Stomach (tissue), 19 donors: ENCODE measurements at places on chromosomes 13 and 19. TPM values are rescaled to one million over a fixed set of nuclear protein-coding genes. Genes with fewer than 3 reads are reported as not detected.

DNA sequence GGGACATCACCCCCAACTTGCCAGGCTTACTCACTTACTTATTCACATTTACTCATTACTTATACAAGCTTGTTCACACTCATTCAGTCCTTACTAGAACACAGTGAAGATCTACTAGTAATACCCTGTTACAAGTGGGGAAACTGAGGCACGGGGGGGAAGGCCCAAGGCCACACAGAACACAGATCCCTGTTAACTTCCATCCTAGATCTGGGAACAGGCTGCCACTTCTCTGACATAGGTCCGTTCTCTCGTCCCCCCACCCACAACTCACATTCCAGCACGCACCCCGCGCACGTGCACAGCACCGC, 1.5 kb upstream of the NRTN start:
- DNase-seq = no peak

GRCh38 chr19:30625947-30626625, 253.9 kb downstream of the ZNF536 start:
- no peak for DNase-seq

Gene STXBP2
- total RNA-seq = 105 TPM

Gene CYP2F1
- not detected for total RNA-seq

- DNase-seq = no peak
These were observed 17.4 kb upstream of the SIGLEC6 start for GRCh38 chr19:51548891-51549305.

Gene PSG5
- not detected for total RNA-seq

- no peak for DNase-seq
These were observed 39.0 kb downstream of the RCBTB2 start for GRCh38 chr13:48493851-48494250.

DNA sequence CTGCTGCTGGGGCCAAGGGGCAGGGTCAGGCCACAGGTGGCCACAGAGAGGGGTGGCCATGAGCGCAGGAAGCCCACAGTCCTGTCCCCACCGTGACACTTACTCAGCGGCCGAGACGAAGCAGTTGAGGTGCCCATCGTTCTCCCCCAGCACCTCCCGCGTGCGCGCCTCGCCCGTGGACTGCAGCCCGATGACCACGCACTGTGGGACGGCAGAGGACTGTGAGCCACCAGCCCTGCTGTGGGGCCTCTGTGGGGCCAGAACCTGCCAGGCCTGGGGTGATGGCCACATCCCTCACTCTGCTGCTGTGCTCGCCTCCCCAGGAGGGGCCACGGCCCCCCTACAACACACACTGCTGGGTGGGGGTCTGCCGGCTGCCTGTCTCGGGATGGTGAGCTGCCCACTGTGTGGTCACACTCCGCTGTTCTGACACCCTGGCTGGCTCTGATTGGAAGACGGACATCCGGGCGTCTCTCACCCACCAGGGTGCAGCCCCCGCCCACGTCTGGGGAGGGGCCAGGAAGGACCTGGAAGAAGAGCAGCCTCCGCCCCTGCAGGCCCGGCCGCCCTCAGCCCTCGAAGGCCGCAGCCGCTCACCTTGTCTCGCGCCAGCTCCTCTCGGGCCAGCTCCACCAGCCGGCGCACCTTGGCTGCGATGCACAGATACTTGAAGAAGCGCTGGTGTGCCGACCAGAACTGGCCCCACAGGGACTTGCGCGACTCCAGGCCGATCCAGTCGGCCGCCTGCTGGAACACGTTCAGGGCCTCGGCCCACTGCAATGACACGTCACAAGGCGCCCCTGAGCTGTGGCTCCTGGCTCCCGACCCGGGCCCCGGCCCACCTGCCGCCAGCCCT, 13.2 kb downstream of the GPX4 start:
- DNase-seq = no peak

- no peak for DNase-seq
These were observed 78.4 kb downstream of the DPF1 start for GRCh38 chr19:38145623-38146022.

DNA sequence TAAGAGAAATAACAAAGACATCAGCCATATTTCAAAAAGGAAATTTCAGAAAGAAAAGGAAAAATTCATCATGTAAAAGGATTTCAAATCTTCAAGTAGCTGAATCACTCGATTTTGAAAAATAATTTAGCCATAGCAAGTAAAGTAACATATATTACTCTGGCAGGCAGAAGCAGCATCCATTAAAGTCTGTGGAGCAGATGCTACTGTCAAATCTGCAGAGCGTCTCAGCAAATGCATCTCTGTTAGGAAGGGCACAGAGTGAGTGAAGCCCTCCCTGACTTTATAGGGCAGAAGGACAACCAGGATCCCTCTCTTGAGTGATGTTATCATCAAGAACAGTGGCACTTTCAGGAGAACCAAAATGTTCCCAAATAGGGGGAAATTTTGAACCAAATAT, 445.5 kb downstream of the EFNB2 start:
- DNase-seq = no peak

Gene TEX26
- total RNA-seq = not detected

Gene TEX101
- total RNA-seq = not detected

- DNase-seq = no peak
These were observed 4.0 kb upstream of the ZNF628 start for GRCh38 chr19:55472463-55472862.

Gene FCHO1
- total RNA-seq = 9.3 TPM

Gene B3GNT3
- 60.4 TPM for total RNA-seq

- DNase-seq = no peak
These were observed 6.5 kb upstream of the ZNF528 start for GRCh38 chr19:52391135-52391534.

GRCh38 chr13:112790735-112791641, 101.2 kb downstream of the ATP11A start:
- DNase-seq = no peak

DNA sequence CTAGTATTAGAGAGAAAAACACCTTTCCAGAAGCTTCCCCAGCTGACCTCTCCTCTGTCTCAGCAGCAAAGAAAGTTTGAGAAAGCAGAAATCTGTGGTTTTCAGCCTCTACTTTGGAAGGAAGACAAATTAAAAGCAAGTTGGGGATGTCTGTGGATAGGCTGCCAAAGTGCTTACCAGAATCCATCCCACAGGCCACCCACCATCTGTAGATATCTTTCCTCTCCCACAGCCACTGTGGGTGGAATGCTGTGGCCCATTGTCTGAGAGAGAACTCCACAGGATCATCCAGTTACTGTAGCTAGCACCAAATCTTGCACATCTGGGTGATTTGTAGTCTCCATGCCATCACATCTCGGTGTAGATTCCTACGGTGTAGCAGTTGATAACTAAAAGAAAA, 133.5 kb downstream of the DNAJC15 start:
- DNase-seq = no peak

- peak; percentile 32 for DNase-seq
These were observed 4.0 kb upstream of the MCF2L start for GRCh38 chr13:112964971-112965492.

DNA sequence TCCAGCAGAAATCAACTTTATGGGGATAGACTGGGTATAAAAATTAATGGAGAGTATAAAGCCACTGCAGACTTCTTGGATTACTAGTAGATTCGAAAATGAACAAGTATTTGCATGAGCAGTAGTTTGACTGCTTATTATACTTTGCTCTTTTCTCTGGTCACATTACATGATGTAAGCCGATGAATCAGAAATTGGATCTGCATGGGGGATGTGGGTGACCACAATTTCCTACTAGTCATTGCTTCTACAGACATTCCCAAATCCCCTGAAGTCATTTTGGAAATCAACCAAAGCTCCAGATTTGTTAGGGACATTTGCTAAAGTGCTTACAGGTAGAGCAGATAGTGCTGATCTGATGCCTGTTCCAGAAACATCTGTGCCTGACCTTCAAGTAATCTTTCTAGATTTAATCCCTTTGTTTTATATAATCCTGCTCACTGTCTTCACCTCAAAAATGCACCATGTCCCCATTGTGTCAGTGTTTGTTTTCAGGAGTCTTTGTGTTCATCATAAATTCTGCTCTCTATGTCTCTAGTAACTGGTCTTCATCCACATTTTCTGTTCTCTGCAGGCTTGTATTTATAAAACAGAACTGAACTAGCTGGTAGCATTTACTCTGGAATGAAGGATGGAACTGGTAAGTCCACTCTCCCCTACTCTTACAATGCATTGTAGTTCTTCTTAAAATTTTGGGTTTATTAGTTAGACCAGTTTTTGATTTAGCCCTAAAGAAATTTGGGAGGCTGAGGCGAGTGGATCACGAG, 201.5 kb upstream of the CSNK1A1L start:
- no peak for DNase-seq

DNA sequence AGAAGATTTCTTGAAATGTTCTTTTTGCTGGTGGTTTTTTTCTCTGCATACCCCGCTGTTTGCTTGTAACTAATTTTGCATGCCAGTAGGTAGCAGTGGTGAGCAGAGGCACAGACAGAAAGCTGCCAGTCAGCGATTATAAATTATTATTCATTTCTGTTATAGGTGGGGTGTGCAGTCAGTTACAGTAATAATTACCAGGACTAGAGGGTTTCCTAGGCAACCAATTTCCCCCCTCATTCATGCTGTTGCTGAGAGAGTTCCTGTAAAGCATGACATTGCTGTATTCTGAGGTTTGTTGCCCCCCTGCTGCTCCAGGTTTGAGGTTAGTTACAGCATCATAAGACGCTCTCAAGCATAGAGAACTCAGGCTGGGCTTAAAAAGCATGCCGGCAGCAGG, 104.5 kb downstream of the URI1 start:
- peak; percentile 29 for DNase-seq

Gene RNF113B
- not detected for total RNA-seq

- DNase-seq = no peak
These were observed 94.2 kb downstream of the WDFY2 start for GRCh38 chr13:51678420-51678819.

Gene PLK5
- not detected for total RNA-seq

DNA sequence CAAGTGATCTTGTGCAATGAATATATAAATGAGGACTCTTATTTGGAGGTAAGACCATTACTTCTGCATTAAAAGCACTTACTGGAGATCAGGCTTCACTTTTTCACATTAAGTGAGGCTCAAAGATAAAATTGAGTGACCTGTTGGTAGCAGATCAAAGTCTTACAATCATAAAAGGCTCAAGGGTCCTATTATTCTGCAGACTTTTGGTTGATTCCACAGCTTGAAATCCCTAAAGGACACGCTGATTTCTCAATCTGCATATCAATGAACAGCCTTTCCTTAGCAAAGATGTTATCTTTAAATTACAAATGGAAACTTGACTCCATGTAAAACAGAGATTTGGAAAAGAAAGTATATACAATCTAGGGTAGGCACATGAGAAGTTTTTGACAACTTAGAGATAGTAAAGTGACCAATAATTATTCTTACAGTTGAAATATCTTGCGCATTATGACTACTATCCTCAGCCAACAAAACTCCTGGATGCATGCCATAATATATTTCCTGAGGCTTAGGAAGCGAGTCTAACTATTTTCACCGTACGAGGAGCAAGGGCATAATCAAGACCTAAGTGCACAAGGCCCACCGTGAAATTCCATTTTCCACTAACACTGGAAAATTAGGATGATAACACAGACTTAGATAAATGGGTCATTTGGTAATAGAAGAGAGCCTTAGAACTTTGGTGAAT, 640.7 kb downstream of the LIG4 start:
- DNase-seq = no peak

Gene ALKBH6
- total RNA-seq = 119 TPM

Gene ZNF431
- total RNA-seq = 15.6 TPM

Gene ERICH4
- total RNA-seq = not detected

Gene KIR3DL1
- total RNA-seq = not detected

Gene CCNA1
- total RNA-seq = not detected

GRCh38 chr19:524062-524674, 7.4 kb upstream of the CDC34 start:
- DNase-seq = no peak

Gene PSPN
- 2.0 TPM for total RNA-seq

DNA sequence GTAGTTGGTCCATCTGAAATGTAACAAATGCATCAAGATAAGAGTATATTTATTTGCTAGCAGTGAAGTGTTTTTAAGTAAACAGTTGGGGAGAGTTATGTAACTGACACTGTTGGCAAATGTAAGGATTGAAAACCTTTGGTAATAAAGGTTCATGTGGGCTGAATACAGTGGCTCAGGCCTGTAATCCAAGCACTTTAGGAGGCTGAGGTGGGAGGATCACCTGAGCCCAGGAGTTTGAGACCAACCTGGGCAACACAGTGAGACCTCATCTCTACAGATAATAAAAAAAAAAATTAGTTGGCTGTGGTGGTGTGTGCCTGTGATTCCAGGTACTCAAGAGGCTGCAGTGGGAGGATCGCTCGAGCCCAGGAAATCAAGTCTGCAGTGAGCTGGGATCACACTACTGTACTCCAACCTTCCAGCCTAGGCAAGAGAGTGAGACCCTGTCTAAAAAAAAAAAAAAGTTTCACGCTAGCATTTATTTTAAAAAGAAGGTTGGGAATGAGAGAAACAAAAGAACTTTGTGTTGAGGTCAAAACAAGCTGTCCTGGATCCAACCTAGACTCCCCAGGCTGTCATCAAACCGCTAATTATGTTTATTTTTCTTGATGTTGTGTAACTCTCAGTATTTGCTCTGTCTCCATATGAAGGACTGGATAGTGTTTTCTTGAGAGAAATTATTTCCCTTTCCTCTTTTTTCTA, 20.7 kb downstream of the SETDB2 start:
- no peak for DNase-seq

Gene ZNF471
- total RNA-seq = 9.7 TPM

DNA sequence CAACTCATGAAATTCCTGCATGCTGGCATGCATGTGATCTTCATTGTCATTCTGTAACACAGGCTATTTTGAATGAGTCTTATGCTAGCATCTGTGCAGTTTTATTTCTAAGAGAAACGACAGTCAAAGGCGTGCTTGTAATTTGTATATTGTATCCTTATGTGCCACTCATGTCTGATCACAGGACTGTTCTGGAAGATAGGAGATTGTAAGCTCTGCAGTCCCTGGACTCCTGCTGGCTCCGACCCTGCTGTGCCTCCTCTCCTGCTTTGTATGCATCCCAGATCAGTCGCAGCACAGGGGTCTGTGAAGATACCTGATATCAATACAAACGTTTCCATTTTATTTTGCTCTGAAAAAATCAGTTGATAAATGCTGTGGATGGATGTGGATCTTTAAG, 653.1 kb downstream of the LIG4 start:
- no peak for DNase-seq

- DNase-seq = no peak
These were observed 47.4 kb downstream of the SMAD9 start for GRCh38 chr13:36872621-36873020.

DNA sequence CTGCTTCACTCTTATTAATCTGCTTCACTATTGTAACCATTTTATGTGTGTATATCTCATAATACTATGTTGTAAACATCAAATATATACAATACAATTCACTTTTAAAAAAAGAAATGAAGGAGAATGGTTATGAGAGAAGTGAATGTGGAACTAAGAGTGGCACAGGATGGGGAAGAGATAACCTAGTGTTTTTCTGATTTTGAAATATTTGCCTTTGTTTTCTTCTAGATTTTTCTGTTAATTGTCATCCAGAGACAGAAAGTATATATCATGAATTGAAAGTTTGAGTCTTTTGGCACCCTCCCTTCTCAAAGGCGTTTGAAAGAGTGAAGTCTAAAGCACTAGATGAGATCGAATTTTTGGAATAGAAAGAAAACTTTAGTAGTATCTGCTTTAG, 2.8 kb downstream of the DNAJC3 start:
- no peak for DNase-seq

Gene MYH14
- total RNA-seq = 392 TPM

- DNase-seq = no peak
These were observed 654 bp upstream of the MEGF8 start for GRCh38 chr19:42324655-42325307.
